Posterior vena cava (tissue), 2 donors: ENCODE measurements at places on chromosomes 5 and 9. TPM values are rescaled to one million over a fixed set of nuclear protein-coding genes. Genes with fewer than 3 reads are reported as not detected.
A peak's percentile ranks its signal among the peaks of the same experiment; 100 is the strongest.

DNA sequence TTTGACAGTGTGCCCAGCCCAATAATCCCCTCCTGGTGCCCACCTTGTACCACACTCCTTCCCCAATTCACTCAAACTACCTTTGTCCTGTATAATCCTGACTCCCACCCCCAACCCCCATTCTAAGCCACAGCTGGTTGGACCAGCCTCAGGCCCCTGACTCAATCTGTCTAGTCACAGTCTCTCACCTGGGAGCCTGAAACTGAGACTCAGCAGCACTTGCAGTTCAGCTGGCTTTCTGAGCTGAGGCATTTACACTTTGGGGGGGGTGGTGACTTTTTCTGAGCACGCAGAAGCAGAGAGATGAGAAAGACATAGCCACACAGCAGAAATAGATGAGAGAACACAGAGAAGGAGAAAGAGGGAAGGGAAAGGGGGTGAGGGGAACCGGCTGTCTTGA, 247.3 kb downstream of the MAN2A1 start:
- no peak for DNase-seq

- DNase-seq: peak; percentile 52
Observed at GRCh38 chr9:122389799-122390481, 19.1 kb downstream of the PTGS1 start.

The GRXCR2 gene
- total RNA-seq: not detected

The LURAP1L gene
- total RNA-seq: 18.1 TPM
